ENCODE measurements at places on chromosomes 11 and 22.

DNA sequence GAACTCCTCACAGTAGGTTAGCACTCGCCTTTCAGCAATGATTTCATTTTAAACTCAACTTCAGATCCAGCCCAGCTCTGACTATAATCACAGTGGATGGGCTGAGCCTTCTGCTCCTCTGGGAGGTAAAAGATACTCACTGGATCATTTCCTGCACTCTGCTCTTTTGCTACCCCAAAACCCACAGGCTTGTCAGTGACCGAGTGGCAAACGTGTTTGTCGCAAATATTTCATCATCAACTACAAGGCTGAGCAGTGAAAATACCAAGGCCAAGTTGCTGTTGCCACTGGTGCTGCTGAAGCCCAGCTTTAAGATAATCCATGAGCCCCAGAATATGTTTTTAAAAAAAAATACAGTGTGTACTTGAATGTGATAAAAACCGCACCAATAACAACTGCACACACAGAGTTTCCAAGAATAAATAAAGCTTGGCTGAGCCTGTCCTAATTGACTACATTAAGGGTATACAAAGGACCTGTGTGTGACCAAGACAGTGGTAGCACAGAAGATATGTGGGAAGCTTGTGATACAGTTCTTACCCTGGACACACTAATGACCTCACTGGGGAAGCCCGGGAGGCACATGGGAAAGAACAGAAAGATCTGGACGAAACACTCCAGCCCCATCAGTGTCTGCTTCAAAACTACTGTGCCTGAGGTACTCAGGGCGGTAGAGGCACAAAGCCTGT lies 41.3 kb downstream of the ABTB2 start:
- DNase-seq, result no peak

- peak; percentile 9 for DNase-seq
These were observed 680.9 kb upstream of the ANO5 start for GRCh38 chr11:21511835-21512440.

- DNase-seq, result no peak
These were observed 760.6 kb downstream of the NTM start for GRCh38 chr11:132131047-132131446.

DNA sequence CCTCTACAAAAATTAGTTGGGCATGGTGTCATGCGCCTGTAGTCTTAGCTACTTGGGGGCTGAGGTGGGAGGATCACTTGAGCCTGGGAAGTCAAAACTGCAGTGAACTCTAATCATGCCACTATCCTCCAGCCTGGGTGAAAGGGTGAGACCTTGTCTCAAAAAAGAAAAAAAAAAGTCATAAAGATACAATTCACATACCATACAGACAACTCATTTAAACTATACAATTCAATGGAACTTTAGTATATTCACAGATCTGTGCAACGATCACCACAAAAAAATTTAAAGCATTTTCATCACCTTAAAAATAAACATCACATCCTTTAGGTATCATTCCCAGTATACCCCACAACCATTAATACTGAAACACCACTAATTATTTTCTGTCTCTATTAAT lies 201.2 kb downstream of the PGR start:
- DNase-seq, result no peak
